Ammon's horn (tissue), 1 donor: ENCODE measurements at places on chromosomes 1 and 21.

- DNase-seq, result no peak
These were observed 88.1 kb upstream of the BCAR3 start for GRCh38 chr1:93769777-93770176.

GRCh38 chr1:26350701-26351589 is 3.0 kb downstream of the CRYBG2 start:
- no peak for DNase-seq

- no peak for DNase-seq
These were observed 42.5 kb downstream of the WDR4 start for GRCh38 chr21:42836767-42837301.

DNA sequence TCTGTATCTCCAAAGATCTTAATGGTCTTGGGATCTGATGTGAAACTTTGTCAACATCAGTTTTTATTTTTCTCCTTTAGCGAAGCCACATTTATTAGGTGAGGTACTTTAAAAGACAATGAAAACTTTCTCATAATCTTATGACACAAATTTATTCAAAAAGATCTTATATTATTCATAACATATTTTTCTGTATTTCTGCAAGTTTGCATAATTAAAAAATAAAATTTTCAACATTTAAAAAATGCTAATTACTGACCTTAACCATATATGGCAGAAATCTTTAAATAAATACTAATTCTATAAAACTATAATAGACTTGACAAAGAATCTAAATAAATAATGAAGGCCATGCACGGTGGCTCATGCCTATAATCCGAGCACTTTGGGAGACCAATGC is 72.5 kb downstream of the PRPF38A start:
- DNase-seq, result no peak

GRCh38 chr1:25568090-25568833 is 24.9 kb downstream of the LDLRAP1 start:
- peak; percentile 57 for DNase-seq

- no peak for DNase-seq
These were observed 5.3 kb upstream of the CELSR2 start for GRCh38 chr1:109243860-109244552.

DNA sequence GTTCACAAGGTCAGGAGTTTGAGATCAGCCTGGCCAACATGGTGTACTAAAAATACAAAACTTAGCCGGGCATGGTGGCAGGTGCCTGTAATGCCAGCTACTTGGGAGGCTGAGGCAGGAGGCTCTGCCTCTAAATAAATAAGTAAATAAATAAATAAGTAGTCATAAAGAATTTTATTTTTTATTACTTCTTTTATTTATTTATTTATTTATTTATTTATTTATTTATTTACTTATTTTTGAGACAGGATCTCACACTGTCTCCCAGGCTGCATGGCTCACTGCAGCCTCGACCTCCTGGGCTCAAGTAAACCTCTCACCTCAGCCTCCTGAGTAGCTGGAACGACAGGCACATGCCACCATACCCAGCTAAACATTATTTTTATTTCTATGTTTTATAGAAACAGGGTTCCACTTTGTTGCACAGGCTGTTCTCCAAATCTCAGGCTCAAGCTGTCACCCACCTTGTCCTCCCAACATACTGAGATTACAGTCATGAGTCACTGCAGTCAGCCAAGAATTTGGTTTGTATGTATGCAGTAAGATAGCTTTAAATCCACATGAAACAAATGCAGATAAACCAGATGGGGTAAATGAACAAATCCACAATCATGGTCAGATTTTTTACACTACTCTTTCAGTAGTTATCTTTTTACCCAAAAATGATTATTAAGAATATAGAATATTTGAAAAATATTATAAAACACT is 523.3 kb upstream of the RGS18 start:
- no peak for DNase-seq

GRCh38 chr1:197197430-197197997 is 51.0 kb upstream of the ASPM start:
- DNase-seq, result peak; percentile 7

DNA sequence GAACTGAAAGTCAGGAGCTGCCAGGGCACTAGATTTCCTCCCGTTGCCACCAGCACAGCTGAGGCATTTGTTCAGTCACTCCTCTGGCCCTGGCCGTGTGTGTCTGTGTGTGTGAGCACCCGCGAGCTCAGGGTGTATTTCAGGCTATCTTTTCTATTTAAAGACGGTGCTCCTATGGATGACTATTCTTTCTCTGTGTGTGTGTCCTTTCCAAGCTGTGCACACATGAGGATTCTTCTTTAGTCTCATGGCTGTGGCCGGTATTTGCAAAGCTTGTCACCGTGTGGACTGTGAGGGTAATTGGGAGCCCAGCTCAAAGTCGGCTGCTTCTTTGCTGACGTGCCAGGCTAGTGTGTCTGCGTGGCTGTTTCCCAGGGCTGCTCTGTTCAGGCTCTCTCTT is 3.0 kb upstream of the KCND3 start:
- DNase-seq, result peak; percentile 35

GRCh38 chr1:59549903-59550302 is 253.0 kb downstream of the FGGY start:
- DNase-seq, result no peak

- DNase-seq, result peak; percentile 54
These were observed 1.6 kb downstream of the RAB4A start for GRCh38 chr1:229272164-229273158.

DNA sequence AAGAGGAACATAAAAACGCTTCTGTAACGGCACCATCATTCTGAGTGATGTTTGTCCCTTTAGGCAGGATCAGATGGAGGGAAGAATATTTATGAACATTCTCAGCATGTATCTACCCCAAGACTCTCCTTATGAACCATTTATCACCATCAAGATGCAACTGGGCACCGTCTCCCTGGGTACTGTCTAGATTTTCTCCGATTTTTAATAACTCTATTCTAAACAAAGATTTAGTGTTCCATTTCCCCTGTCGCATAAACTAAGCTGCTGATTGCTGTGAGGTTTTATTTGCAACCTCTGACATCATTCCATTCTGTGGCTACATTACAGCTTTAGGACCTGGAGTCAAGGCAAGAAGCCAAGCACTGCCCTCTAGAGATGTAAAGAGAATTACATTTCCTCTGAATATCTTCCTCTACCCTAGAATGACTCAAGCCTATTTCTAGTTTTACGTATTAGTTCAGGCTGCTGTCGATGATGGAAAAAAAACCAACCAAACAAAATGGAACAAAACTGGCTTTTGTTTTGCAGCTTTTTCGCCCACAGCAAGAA is 130.1 kb upstream of the MAP1LC3C start:
- no peak for DNase-seq

DNA sequence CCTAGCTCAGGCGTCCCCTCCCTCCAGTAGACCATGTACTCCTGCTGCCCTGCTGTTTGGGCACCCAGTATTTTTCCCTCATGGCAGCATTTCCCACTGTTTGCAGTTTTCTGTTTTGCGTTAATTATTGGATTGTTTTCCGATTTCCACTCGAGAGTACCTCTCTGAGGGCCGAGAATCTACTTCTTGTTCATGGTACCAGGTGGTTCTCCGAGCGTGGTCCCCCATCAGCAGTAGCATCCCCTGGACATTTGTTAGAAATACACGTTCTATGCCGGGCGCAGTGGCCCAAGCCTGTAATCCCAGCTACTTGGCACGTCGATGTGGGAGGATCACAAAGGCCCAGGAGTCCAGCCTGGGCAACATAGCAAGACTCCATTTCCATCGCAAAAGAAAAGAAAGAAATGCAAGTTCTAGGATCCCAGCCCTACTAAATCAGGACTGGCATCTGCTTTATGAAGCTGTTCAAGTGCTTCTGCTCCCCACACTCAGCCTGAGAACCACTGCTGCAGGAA is 690 bp downstream of the RRP1 start:
- DNase-seq, result no peak

DNA sequence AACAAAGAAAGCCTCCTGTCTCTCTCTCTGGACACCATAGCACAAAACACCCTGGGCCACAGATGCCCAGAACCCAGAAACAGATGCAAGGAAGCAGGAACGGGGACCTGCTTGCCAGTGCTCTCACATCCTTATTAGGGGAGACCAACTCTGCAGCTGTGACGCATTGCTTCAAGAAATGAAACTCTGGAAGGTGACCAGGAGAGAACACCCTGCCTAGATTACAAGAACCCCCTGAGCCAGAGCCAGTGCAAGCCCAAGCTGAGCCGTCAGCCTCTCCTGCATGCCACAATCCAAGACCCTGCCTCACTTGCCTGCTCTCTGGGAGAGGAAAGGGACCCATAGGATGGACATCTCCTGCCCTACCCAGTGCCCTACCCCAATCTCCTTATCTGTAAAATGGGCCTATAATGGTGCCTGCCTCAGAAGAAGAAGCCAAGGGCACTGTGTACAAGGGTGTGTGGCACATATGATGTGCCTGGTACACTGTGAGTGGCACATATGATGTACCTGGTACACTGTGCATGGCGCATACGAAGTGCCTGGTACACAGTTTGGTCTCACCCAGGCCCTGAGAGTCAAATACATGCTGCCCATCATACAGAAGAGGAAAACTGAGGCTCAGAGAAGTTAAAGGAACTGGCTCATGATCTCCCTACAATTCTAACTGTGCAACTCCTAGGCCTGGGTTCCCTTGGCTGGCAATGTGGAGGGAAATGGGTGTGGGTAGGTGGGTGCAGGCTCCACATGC is 16.8 kb upstream of the FAM131C start:
- no peak for DNase-seq

DNA sequence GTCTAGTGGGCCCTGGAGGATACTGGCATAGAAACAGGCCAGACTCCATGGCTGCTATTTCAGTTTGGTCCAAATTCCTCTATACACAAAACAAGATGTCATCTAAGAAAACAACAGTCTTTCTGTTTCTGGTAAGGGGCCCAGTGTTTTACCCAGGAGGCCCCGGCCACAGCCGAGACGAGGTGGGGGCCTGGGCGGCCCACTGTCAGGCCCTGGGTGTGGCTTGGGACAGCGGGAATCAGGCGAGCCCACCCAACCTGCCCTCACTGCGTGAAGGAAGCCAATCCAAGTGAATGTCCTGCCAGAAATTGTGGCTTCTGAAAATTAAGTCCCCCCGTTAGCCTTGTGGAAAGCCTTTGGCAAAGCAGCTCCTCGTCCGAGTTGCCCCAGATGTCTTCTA is 31.2 kb upstream of the GPR153 start:
- no peak for DNase-seq

DNA sequence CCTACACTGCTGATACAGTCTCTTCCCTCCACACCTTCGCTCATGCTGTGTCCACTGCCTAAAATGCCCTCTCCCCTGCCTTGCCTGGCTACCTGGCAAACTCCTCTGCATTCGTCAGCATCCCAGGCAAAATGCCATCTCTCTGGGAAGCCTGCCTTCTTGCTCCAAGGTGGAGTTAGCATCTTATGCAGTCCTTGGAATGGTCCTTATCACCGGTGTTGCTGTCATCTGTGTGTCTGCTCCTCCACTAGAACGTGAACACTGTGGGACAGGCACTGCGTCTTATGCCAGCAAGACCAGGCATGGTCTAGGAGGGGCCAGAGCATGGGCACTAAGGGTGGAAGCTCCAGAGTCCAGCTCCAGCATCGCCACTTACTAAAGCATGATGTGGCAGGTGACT is 211.8 kb downstream of the MATN1 start:
- no peak for DNase-seq

DNA sequence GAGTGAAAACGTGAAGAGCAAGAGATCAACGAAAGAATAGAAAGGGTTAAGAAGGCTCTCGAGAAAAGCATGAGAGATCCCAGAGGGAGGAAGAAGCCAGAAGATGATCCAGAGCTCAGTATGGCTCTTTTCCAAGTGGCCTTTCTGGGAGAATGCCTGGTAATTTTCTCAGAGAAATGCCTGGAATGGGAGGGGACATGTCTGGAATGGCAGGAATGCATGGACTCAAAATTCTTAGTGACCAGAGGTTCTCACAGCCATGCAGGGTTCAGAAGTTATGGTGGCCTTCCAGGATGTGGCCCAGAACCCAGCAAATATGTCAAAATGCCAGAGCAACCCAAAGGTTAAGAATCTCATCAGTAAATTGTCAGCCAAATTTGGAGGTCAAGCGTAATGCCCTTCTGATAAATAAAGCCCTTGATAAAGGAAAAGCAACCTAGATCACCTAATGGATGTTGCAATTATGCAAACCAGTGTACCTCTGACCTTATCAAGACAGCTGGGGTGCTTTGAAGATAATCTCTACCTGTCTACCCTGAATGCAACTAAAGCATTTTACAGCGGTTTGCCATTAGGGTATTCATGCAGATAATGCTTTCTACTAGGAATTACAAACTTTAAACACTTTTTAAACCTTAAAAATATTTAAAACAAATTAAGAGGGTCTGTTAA is 53.1 kb downstream of the NBPF6 start:
- DNase-seq, result no peak

GRCh38 chr1:204742676-204743251 is 57.2 kb upstream of the LRRN2 start:
- no peak for DNase-seq

DNA sequence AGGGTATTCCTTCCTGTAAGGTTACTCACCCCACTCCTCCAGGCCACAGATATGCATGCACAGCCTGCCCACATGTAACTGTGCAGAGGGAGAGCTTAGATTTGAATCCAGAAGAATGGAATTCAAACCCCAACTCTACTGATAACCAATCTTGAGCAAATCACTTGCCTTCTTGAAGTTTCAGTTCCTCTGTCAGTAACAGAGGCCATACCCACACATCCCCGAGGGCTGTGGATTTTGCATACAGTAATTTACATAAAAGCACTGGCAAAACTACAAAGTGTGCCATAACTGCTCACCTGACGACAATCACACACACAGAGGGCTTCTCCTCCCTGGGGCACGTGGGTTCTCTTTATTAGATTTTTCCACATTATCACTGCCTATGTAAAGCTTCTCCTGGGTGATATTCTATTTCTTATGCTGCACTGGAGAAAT is 18.6 kb downstream of the CD247 start:
- no peak for DNase-seq

DNA sequence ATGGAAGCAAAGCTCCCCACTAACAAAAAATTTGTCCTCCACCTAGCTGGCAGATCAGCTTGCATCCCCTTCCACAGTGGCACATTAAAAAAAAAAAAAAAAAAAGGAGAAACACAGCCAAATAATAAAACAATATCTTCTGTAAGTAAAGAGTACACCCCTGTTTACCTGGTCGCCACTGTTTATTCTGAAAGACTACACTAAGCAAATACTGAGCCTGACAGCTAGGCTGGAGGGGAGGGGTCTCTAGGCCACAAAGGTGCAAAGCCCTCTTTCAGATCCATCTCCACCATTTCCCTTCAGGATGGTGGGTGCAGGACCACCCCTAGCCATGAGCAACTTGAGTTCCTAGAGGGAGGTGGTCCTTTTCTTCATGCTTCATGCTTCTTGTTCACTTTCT is 22.8 kb upstream of the SLC45A3 start:
- DNase-seq, result no peak

GRCh38 chr1:119647734-119648619 is at the start of gene ZNF697:
TSS of gene ZNF697 (minus strand) at chr1:119648266. CDS start at chr1:119626100, 22,166 bp downstream.
- DNase-seq, result peak; percentile 99
